ENCODE measurements at places on chromosomes 2 and 18.

- no peak for DNase-seq
These were observed 330.6 kb upstream of the SKOR2 start for GRCh38 chr18:47582093-47582492.

- DNase-seq: no peak
These were observed 891.6 kb upstream of the CRIM1 start for GRCh38 chr2:35463805-35464596.

GRCh38 chr18:9716780-9717563 lies 8.9 kb downstream of the RAB31 start:
- no peak for DNase-seq

GRCh38 chr2:9135822-9136558 lies 70.6 kb upstream of the ASAP2 start:
- no peak for DNase-seq

DNA sequence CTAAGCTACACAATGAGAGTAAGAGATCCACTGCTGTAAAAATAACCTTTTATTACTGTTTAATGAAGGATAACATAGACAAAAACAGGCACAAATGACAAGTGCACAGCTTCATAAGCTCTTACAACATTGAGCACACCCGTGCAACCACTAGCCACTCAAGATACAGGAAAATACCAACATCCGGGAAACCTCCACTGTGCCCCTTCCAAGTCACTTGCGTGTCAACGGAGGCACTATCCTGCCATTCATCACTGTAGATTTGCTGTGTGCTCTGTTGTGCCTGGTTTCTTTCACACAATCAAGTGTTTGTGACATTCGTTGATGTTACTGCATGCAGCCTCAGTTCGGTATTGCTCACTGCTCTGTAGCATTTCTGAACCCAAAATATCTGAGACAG lies 292.9 kb upstream of the MYT1L start:
- no peak for DNase-seq

DNA sequence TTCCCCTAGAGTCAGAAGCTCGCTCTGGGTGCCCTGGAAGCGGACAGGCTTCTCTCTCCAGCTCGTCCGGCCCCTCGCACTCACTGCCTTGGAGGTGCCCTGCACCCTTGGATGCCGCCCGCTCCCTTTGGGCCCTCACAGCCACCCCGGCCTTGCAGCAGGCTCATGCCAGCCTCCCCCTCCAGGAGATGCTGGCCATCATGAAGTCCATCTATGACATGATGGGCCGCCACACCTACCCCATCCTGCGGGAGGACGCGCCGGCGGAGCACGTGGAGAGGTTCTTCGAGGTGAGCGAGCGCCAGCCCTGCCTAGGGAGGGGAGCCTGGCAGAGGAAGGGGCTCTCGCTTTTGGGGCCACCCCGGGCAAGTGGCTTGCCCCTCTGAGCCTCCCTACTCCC lies 20.3 kb upstream of the FAHD2A start:
- no peak for DNase-seq

- no peak for DNase-seq
These were observed 31.5 kb upstream of the ATIC start for GRCh38 chr2:215280326-215280725.

DNA sequence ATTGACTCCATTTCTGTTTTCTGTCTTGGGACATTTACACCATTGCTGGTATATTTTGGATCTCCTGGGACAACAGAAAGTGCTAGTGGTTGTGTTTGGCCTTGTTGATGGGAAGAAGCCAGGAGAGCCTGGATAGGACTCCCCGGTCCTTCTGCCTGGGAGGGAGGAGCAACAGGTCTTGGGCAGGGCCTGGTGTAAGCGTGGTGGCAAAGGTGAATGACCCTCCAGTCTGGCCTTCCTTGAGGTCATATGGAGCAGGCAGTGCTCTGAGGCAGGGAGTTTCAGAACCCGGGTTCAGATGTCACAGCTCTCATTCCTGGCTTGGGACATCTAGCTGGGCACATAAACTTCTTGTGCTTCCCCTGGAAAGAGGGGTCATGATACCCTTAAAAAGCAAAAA lies 56.0 kb upstream of the RBM44 start:
- DNase-seq: no peak

DNA sequence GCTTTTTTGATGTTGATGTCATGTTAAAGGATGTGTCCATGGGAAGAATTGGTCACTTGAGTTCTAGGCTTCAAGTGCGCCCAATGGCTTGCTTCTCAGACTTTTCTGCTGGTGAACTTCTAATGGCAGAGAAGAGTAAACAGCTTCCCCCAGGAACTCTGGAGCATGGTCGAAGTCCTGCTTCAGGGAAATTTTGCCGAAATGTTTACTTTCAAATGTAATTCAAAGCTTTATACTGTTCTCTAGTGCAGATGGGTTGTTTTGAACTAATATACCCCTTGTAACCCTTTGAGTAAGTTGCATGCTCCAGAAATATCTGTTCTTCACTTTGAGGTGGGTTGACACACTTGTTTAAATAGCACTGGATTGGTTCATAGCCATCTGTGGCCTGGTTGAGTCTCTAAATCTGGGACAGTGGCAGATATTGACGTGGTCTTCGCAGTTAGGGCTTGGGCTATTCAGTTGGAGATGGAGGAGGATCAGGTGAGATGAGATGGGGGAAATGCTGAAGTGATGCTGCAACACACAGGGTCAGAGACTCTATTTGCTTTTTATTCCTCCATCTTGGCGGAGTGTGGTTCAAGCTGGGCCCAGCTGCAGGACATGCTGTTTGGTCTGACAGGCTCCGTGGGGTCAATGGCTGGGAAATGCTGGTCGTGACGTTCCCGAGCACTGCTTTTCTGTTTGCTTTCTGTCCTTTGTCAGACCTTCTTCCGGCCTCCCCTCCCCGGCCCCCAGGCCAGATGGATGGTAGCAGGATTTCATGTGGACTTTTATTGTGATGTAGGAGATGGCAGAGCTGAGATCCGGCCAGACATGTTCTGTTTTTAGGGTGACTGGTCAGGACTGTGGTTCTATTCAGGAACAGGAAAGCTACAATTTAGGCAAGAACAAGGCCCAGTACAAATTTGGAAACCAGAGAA lies 35.9 kb downstream of the MYO1B start:
- DNase-seq: no peak

- DNase-seq: no peak
These were observed 194.7 kb downstream of the BABAM2 start for GRCh38 chr2:28085201-28085600.

- DNase-seq: no peak
These were observed 24.0 kb upstream of the GPC1 start for GRCh38 chr2:240411261-240412160.

DNA sequence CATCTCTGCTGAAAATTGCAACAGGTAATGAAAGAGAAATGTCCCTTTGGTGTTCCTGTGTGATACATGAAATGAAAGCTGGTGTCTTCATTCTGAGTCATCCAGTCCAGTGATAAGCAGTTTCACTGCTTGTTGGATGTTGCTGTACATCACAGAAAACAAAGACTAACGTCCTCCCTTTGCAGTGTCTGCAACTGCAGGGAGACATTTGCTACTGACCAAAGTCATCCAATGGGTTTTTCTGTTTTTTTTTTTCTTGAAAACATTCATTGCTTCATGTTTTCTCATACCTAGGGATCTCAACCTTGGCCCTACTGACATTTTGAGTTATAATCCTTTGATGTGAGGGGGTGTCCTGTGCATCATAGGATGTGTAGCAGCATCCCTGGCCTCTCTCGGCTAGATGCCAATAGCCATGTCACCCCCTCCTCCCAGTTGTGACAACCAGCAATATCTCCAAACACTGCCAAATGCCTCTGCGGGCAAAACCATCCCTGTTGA lies 63.6 kb upstream of the FZD5 start:
- no peak for DNase-seq

DNA sequence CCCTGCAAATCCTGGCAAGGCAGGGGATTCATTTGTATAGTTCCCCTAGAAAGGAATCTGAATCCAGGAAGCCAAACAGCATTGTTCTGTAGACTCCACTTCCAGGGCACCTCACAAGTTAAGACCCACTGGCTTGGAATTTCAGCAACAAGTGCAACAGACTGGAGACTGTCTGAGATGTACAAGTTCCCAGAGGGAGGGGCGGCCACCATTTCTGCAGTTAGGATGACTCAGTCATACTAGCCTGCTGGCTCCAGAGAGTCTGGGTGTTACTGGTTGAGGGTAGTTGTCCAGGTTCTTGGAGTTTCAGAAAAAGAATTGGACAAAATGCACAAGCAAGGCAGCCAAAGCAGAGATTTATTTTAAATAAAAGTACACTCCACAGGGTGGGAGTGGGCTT lies 384.2 kb downstream of the DSC3 start:
- no peak for DNase-seq

GRCh38 chr2:144914113-144914512 lies 394.2 kb upstream of the ZEB2 start:
- DNase-seq: no peak

GRCh38 chr2:216348756-216349308 lies 23.5 kb downstream of the MARCHF4 start:
- DNase-seq: peak; percentile 43

DNA sequence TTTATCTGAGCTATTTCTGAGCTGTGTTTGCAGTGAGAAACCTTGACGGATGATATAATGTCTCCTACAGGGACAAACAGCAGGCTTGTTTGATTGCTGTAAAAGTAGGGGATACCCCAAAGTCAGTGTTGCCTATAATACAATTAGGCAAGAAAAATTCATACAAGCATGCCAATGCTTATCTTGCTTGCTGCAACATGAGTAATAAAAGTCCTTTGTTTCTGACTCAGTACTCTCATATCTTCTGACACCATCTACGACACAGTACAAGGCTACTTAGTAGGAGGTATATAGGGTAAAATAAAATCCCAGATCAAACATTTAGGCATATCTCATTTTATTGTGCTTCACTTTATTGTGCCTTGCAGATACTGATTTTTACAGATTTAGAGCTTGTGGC lies 33.0 kb downstream of the ERBB4 start:
- DNase-seq: no peak

DNA sequence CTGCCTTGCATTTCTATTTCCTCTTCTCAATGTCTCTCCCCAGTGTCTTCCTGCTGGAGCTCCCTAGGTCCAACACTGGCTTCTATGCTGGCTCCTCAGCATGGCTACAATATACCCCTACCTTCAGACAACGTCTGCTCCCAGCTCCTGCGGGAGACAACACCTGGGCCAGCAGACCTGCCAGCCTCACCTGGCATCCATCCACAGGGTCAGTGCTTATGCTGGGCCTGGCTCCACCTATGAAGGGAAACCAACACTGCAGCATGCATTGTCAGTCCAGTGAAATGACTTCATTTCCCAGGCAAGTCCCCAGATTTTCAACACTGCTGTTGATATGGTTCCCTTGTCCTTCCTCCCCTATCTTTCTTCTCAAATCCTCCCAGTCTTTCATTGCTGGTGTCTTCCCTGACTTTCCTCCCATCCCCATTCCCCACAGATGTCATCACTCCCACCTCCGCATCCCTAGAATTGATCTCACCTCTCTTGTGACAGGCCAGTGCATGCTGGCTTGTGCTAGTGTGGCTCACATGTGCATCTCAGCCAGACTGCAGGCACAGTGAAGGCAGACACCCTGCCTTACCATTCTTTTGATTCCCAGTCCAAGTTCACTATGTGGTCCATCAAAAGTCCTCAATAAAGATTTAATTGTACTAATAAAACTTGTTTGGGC lies 98.0 kb downstream of the MYO5B start:
- no peak for DNase-seq

- DNase-seq: no peak
These were observed 82.6 kb downstream of the MBP start for GRCh38 chr18:77049938-77050337.

- no peak for DNase-seq
These were observed 72.7 kb downstream of the CLIP4 start for GRCh38 chr2:29187926-29188325.

DNA sequence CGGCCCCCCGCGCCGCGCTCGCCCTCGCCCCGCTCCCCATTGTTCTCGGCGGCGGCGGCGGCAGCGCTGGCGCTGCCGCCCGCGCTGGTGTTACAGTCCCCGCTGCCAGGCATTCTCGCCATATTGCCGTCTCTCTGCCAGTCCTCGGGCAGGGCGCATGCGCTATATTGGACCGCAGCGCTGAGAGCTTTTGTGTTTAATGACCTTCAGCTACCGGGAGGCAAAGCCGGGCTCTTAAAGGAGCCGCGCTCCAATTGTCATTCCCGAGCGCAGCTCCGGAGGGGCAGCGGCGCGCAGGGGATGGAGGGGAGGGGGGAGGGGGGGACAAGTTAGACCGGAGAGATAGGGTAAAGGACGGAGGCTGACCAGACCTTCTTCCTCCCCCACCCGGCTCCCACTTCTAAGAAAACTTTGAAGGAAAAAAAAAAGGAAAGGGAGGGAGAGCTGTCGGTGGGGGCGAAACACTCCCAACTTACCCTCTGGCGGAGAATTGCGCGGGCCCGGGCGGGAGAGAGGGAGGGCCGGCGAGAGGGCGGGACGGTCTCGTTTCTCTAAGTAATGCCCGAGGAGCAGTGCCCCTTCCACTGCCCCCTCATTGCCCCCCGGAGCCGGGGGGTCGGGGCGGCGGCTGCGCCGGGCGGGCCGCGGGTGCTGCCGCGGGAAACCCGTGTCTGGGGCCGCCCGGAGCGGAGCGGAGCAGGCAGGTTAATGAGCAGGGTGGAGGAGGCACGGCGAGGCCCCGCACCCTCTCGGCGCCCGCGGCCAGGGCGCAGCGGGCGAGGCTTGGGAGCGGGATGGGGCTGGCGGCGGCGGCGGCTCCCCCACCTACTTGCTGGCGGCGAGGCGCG lies at the start of gene KCTD1:
TSS of gene KCTD1 (minus strand) at position 139 of the 848 bp plus-strand sequence. CDS start at position 122, 17 bp downstream.
- DNase-seq: peak; percentile 58

DNA sequence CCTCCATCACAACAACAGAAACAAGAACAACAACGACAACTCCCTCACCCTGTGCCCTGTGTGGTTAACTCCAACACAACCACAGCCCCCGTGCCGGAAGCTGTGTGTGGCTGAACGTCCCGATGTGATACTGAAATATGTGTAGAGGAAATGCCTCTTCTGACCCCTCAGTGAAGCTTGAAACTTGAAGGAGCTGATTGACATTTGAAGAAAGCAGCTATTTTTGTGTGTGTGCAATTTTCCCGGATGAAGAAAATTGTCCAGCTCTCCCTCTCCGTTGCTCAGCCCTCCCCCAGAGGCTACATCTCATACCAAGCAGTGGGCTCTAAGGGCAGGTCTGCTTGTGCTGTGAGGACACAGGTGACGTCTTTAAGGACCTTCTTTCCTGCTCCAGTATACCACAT lies 173.8 kb downstream of the ICOS start:
- DNase-seq: no peak

DNA sequence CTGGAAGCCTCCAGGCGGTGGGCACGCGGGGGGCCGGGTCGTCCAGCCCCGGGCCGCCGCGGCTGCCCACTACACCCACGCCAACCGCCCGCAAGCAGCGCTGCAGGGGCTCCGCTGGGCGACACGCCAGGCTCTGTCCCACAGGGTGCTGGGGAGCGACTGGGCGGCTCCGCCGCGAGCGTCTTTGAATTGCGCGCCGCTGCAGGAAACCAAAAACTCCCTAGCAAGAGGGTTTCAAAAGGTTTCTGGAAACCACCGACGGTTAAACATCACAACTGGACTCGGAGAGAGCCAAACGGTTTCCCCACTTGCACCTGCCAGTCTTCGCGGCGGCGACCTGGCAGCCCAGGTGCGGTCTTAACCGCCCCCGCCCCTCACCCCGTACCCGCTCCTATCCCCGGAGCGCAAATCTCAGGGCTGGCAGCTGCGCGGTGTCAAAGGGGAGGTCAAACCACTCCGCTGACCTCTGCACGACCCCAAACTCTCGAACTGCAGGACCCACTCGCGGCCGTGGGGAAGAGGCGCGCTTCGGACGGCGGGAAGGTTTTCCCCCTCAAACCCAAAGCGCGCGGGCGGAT lies 1.0 kb downstream of the CXCR4 start:
- no peak for DNase-seq

Measured in PC-9 (cell line).